ENCODE measurements at places on chromosomes 1 and 21. TPM values are rescaled to one million over a fixed set of nuclear protein-coding genes. Genes with fewer than 3 reads are reported as not detected.

The SHE gene
- 17.7 TPM for polyA plus RNA-seq

The RGS18 gene
- 0.42 TPM for polyA plus RNA-seq

- DNase-seq: no peak
These were observed 22.5 kb upstream of the MORC3 start for GRCh38 chr21:36297406-36297937.

GRCh38 chr1:98030483-98030882, 109.6 kb upstream of the DPYD start:
- DNase-seq: no peak

Measured in heart left ventricle (tissue), 16 donors.